ENCODE measurements at places on chromosomes 1 and 21.

GRCh38 chr1:94621395-94621794 lies 79.8 kb upstream of the F3 start:
- DNase-seq, result no peak

GRCh38 chr1:25952841-25953401 lies 44.9 kb downstream of the PAFAH2 start:
- no peak for DNase-seq

DNA sequence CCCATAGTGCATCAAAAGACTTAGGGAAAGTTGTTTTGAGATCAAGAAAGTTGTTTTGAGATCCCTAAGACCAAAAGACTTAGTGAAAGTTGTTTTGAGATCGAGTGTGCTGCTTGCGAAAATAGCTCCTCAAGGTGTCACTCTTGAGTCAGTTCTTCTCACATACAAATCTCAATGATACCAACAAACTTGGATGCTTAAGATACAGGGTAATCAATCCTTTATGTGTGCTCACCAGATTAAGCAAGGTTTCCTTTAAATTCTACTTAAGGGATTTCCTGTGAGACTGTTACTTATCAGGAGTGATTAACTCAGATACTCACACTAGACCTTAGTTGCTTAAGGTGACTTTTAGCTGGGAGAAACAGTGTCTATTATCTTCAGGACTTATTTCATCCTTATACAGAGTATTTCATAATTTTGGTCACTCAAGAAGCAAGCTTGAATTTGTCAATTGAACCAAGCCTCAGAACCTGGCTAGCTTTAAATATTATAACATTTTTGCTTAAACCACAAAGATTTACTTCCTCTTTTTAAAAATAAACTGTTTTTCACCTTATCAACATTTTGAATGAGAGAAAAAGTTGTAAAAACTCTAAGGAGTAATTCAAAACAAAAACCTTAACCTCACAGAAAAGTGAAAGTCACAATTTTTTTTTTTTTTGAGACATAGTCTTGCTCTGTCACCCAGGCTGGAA lies 8.0 kb upstream of the RLF start:
- DNase-seq, result peak; percentile 89

GRCh38 chr1:185096531-185096930 lies 51.2 kb downstream of the RNF2 start:
- no peak for DNase-seq

GRCh38 chr1:32448773-32449456 lies 16.0 kb upstream of the ZBTB8B start:
- peak; percentile 13 for DNase-seq

- no peak for DNase-seq
These were observed 16.4 kb downstream of the INPP5B start for GRCh38 chr1:37930246-37931101.

- no peak for DNase-seq
These were observed 5.7 kb upstream of the ZDHHC18 start for GRCh38 chr1:26820784-26821269.

- no peak for DNase-seq
These were observed 120.3 kb upstream of the COL6A1 start for GRCh38 chr21:45861156-45861870.

GRCh38 chr1:117210831-117211261 lies at the start of gene VTCN1:
Gene VTCN1, minus strand, starts transcription at chr1:117210927. Its CDS starts 72 bp downstream, at chr1:117210855.
- no peak for DNase-seq

DNA sequence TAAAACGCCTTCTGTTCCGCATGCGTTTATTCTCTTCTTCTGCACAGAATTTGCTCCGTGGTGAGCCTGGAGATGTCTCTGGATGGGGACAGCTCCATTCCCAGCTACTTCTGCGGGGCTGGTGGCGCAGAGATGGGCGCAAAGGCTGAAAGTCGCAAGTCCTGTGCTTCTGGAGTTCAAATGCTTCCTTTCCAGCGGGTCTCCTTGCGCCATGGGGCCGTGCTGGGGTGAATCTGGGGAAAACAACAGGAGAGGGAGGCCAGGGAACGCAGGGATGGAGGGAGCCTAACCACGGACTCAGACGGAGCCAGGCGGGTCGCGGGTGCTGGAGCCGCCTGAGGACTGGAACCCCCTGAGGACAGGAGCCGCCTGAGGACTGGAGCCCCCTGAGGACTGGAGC lies 2.9 kb upstream of the OR2T12 start:
- no peak for DNase-seq

DNA sequence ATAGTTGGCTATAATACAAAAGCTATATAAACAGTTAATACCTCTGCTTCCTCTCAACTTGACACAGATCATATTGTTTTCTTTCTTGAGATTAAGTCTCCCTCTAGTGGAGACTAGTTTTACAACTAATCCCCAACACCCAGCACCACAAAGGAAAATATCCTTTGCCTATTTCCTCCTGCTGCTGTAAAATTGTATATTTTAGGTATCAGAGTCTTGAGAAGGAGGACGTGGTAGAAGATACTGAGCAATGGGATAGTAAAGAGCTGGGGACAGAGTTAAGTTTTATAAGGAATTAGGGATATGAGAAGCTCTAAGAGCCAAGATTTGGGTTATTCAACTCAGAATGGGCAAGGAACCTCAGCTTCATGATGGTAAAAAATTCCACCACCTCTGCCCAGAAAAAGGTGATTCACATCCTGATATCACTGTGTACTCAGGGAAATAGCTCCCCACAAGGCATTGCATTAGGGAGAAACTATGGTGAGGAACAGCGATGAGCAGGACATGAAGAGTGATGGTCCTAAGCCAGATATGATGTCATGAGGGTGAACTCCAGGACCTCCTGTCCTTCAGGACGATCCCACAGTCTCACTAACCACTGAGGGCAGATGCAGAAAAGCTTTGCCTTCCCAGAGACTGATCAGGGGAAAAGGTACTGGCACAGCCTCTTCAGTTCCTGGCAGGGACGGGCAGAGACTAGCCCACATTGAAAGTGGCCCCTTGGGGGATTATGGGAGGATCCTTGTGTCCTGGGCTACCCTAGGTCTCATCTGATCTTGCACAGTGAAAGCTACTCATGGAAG lies 14.7 kb upstream of the CFAP126 start:
- DNase-seq, result peak; percentile 17

- no peak for DNase-seq
These were observed 93.9 kb upstream of the CD34 start for GRCh38 chr1:208004851-208005250.

- DNase-seq, result no peak
These were observed 345.2 kb upstream of the CAMK1G start for GRCh38 chr1:209238356-209238755.

DNA sequence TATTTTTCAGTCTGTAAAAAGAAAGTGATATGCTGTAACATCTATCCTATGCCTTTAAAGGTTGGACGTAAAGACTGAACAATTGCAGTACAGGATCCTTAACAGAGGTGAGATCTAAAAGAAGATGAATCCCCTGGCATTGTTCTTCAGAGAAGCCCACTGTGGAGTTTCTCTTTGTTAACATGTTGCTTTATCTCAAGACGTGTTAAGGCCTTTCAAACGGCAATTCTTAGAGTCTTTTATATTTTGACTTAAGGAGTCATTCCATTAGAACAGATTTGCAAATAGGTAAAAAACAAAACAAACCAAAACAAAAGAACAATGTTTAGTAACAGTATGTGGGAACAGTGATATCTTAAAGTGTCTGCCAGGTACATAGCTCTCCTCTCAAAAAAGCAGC lies 225.1 kb upstream of the ZP4 start:
- DNase-seq, result no peak

GRCh38 chr1:85850238-85850637 lies 142.0 kb upstream of the ZNHIT6 start:
- no peak for DNase-seq

GRCh38 chr1:223621312-223621734 lies 44.2 kb downstream of the CAPN8 start:
- no peak for DNase-seq

GRCh38 chr1:226443033-226443432 lies 35.1 kb upstream of the PARP1 start:
- DNase-seq, result no peak

DNA sequence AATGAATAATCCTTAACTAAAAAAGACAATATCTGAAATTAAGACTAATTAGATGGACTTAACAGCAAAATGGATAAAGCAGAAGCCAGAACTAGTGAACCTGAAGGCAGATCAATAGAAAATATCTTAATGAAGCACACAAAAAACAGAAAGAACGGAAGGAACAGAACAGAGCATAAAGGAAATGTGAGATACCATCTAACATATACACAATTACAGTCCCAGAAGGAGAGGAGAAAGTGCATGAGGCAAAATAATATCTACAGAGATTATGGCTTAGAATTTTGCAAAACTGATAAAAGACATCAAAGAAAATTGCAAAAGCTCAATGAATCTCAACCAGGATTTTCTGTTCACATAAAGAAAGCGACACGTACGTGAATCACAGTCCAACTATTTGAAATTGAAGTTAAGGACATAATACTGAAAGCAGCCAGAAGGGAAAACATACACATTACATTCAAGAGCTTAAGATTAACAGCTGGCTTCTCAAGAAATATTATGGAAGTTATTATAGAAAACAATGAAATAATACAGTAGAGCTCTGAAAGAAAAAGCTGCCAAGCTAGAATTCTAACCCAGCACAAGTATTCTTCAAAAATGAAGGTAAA lies 182.0 kb downstream of the CDC42BPA start:
- DNase-seq, result no peak

- no peak for DNase-seq
These were observed 928 bp downstream of the TLCD4 start for GRCh38 chr1:95118067-95118499.

DNA sequence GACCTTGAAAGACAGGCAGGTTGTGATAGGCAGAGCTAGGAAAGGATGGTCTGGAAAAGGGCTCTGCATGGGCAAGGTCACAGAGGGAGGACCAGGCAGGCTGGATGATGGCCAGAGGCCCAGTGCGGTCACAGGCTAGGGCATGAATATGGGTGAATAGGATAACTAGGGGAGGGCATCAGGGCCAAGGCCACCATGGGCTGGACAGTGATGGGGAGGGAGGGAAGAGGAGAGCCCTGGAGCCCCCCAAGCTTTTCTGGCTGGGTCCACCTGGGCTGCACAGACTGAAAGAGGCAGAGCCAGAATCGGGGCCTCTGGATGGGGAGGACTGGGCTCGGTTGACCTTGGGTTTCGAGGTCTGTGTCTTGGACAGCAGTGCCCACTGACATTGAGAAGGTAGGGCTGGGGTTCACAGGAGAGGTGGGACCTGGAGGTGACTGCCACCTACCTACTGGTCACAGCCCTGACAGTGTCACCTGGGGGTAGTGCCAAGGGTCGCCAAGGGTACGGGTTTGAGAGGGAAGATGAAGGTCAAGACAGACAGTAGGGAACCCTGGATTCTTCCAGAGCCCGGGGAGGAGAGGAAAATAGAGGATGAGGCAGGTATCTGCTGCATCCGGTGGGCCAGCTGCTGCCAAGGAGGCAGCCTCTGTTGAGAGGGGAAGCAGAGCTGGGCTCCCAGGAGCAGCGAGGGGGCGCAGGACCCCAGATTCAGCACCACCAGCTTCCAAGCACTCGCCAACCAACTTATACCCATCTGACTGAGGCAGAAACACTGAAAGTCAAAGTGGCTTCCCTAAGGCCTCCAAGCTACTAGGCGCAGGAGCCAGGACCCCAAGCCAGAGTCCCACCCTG lies 6.1 kb upstream of the NPHP4 start:
- no peak for DNase-seq

- DNase-seq, result no peak
These were observed 3.7 kb upstream of the QSOX1 start for GRCh38 chr1:180150982-180151381.

DNA sequence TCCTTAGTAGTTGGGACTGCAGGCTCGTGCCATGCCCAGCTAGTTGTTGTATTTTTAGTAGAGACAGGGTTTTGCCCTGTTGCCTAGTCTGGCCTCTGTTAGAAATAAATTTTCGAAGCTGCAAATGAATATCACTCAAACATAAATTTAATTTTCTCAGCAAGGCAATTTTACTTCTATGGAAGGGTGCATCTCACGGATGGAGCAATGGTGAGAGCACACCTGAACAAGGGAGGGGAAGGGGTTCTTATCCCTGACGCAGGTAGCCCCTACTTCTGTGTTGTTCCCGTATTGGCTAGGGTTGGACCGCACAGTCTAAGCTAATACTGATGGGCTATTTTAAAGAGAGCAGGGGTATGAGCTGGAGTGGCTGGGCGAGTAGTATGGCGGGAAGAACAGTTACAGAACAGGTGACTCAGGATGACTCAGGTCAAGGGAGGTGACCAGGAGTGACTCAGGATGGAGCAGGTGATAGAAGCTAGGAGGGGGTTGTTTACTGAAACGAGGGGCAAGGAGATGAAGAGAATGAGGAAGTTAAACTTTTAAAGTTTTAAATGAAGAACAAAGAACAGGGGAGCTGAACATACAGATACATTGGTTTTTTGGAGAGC lies 7.5 kb downstream of the MDM4 start:
- DNase-seq, result no peak

DNA sequence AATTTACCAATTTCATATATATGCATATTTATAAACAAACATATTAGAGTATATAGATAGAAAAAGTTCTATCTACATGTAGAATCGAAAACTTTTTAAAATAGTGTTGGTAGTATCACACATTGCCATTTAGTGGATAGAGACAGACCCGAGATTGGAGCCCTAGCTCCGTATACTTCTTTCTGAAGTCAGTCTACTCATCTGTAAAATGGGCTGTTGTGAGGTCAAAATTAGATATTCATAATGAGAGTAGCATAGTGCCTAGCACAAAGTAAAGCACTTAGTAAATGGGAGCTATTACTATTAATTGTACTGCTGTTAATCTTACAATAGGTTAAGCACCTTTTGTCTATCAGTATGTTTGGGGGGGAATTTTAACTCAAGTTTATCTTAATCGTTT lies 4.2 kb upstream of the RSPH1 start:
- DNase-seq, result no peak

- DNase-seq, result no peak
These were observed 348.7 kb downstream of the SETD4 start for GRCh38 chr21:35711661-35712060.

GRCh38 chr21:26297851-26298250 lies 127.3 kb upstream of the APP start:
- DNase-seq, result no peak

- peak; percentile 56 for DNase-seq
These were observed 57.4 kb downstream of the BRINP2 start for GRCh38 chr1:177227978-177228692.

DNA sequence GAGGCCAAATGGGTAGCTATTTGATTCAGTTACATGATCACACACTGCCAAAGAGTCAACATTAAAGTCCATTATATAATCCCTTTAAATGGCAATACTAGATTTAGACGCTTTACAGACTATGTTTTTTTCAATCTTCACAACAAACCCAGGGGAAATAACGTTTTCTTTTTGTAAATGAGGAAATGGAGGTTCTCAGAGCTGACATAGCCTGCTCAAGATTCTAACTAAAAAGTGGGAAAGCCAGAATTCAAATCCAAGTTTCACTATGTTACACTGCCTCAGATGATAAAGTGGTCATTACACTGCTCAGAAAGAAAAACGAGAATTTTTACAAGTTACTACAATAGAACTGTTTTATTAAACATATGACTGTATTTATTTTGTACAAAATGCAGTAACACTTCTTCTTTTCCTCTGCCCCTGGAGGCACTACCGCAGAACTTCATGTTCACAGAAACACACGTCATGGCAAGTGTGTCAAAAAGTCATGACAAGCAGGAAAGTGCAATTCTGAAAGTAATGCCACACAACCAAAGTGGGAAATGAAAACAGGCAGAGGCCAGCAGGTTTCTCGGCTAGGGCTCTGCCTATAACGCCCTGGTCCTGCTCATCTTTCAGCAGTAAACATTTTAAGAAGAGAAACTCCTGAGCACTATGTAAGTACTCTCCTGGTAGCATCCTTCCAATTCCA lies 19.0 kb downstream of the THEMIS2 start:
- DNase-seq, result no peak

GRCh38 chr1:63701187-63701586 lies 72.6 kb upstream of the ROR1 start:
- peak; percentile 37 for DNase-seq
